Epithelial cell of proximal tubule (primary cell): ENCODE measurements at places on chromosomes 3 and 15. TPM values are rescaled to one million over a fixed set of nuclear protein-coding genes. Genes with fewer than 3 reads are reported as not detected.

- DNase-seq = no peak
Observed at GRCh38 chr3:177898185-177898584, 638.1 kb upstream of the KCNMB2 start.

GRCh38 chr15:75861750-75862402 is 18.6 kb downstream of the UBE2Q2 start:
- no peak for DNase-seq

WDR93 gene
- total RNA-seq = not detected in 2 replicates

SNTN gene
- total RNA-seq = not detected in 2 replicates

GP9 gene
- total RNA-seq = not detected in 2 replicates
